ENCODE measurements at places on chromosomes 11 and 22. TPM values are rescaled to one million over a fixed set of nuclear protein-coding genes. Genes with fewer than 3 reads are reported as not detected.

DNA sequence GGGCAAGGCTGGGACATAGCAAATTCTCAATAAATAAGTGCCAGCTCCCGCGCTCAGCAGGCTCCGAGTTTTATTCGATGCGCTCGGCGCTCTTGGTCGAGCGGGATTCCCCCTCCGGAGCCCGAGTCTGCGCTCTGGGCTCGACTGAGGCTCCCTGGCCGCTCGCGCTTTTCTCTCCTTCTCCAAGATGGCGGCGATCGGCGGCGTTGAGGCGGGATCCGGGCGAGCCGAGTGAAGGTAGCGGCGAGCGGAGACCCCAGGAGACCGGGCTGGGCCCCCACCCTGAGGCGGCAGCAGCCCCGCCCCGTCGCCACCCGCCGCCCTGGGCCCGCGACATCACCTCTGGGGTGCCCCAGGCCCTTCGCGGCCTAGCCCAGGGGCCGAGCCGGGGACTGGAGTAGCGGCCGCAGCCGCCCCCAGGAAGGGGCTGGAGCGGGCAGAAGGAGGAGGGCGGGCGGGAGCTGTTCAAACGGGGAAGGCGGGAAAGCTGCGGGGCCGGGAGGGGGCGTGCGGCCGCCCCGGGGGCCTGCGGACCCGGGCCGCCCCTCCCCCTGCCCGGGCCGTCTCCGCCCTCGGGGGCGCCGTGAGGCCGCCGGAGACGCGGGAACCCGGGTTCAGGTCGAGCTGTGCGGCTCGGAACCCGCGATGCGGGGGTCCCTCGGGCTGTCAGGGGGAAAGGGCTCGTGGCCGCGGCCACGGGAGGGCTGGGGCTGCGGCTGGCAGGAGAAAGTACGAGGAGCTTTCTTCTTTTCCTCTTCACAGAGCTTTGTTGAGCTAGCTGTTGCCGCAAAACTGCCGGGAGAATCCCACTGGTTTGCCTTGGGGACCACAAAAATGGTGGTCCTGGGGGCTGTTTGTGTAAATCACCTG, at the start of gene HMGXB4:
HMGXB4 (plus strand) TSS at position 173 of the 870 bp plus-strand sequence. CDS start 4,898 bp downstream, outside the sequence.
- H3K4me1 ChIP-seq, result peaks cover 22% of the 10 kb centered on the region
- peak; percentile 86 for DNase-seq
- H3K36me3 ChIP-seq, result peaks cover 18% of the 10 kb centered on the region
- H3K27me3 ChIP-seq, result no peaks in the 10 kb centered on the region

DNA sequence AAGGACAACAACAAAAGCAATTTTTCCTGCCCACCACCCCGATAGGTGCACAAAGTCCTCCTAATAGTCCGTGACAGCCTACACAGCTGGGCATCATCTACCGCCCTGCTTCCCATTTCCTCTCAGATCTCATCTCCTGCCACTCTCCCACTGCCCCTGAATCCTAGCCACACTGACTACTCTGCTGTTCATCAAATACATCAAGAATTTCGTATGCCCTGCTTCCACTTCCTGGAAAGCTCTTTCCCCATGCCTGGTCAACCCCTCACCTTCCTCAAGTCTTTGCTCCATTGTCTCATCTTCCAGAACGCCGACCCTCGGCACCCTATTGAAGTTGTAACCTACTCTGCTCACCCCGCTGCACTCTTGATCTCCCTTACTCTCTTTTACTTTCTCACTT, 320.1 kb downstream of the OPCML start:
- H3K36me3 ChIP-seq, result no peaks in the 10 kb centered on the region
- no peaks in the 10 kb centered on the region for H3K27me3 ChIP-seq
- H3K27ac ChIP-seq, result no peak overlapping the region
- H3K4me1 ChIP-seq, result no peaks in the 10 kb centered on the region
- no peak for DNase-seq
- no peak overlapping the region for H3K4me3 ChIP-seq

GRCh38 chr11:73980001-73980961, 2.4 kb downstream of the UCP2 start:
- H3K27me3 ChIP-seq, result no peaks in the 10 kb centered on the region
- H3K27ac ChIP-seq, result peak overlapping the region; percentile 99
- H3K4me3 ChIP-seq, result peak overlapping the region; percentile 99
- peaks cover 53% of the 10 kb centered on the region for H3K36me3 ChIP-seq
- peak; percentile 72 for DNase-seq

IFITM10 gene
- 0.82 TPM for total RNA-seq

DNA sequence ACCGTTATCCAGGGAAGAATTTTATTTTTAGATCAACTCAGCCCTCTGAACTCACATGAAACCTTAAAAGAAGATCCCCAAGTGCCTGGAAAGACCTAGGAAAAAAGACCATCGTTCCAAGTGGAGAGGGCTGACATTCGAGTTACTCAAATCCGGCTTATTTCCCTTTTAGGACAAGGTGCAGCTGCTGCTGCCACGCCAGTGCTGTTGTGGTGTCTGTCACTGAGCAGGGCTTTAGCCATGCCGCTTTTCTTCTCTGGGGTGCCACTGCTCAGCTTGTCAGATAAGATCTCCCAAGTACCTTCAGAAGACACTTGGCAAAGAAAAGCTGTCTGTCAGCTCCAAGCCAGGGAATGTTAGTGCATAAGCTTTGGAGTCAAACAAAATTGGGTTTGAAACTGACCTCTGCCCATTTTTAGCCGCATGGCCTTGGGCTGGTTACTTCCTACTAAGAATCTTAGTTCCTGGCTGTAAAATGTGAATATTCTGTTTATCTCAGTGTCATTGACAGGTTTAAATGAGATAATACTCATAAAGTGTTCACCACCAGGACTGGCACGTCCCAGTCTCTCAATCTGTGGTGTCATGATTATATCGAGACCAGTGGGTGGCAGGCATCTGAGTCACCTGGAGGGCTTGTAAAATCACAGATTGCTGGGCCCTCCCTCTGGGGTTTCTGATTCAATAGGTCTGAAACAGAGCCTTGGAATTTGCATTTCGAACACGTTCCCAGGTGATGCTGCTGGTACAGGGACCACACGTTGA, 117.5 kb downstream of the PKNOX2 start:
- H3K4me3 ChIP-seq, result no peak overlapping the region
- no peaks in the 10 kb centered on the region for H3K4me1 ChIP-seq

- H3K4me1 ChIP-seq, result peaks cover 15% of the 10 kb centered on the region
- H3K27me3 ChIP-seq, result peaks cover 57% of the 10 kb centered on the region
- no peaks in the 10 kb centered on the region for H3K36me3 ChIP-seq
- DNase-seq, result peak; percentile 56
These were observed at the start of gene TLCD5 for GRCh38 chr11:120324932-120325810. TSS of gene TLCD5 (plus strand) at chr11:120325299. CDS start at chr11:120327442, 2,143 bp downstream.

- no peaks in the 10 kb centered on the region for H3K27me3 ChIP-seq
- DNase-seq, result no peak
- H3K4me3 ChIP-seq, result peak overlapping the region; percentile 98
- H3K4me1 ChIP-seq, result peaks cover 74% of the 10 kb centered on the region
- H3K36me3 ChIP-seq, result peaks cover 48% of the 10 kb centered on the region
- peak overlapping the region; percentile 88 for H3K27ac ChIP-seq
These were observed 7.3 kb downstream of the RHOG start for GRCh38 chr11:3833449-3833848.

OR4A5 gene
- total RNA-seq, result not detected

OR52A1 gene
- not detected for total RNA-seq

DNA sequence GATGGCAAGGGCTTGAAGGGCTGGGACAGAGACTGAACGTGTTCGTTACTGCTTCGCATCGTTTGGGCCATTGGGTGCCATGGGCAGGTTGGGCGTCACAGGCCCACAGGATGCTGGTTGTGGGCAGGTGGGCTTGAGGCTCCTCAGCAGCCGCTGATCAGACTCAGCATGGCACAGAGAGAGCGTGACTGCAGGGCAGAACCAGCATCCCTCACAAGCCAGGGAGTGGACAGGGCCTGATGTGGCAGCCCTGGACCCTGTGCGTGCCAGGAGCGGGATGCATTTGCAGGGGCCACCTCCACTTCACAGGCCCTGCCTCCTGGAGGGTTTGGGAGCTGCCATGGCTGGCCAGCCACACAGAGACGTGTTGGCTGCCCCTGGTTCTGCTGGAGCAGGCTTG, 1228.3 kb downstream of the BRD1 start:
- no peak overlapping the region for H3K27ac ChIP-seq
- H3K27me3 ChIP-seq, result no peaks in the 10 kb centered on the region
- H3K4me1 ChIP-seq, result no peaks in the 10 kb centered on the region
- no peak overlapping the region for H3K4me3 ChIP-seq
- no peak for DNase-seq

- no peaks in the 10 kb centered on the region for H3K4me1 ChIP-seq
- no peaks in the 10 kb centered on the region for H3K36me3 ChIP-seq
- DNase-seq, result no peak
- no peak overlapping the region for H3K27ac ChIP-seq
- H3K4me3 ChIP-seq, result no peak overlapping the region
- peaks cover 2% of the 10 kb centered on the region for H3K27me3 ChIP-seq
These were observed 12.3 kb downstream of the MYRF start for GRCh38 chr11:61764606-61765260.

GRCh38 chr11:65243797-65244196, 18.0 kb upstream of the POLA2 start:
- H3K27me3 ChIP-seq, result peaks cover 2% of the 10 kb centered on the region
- DNase-seq, result no peak
- H3K36me3 ChIP-seq, result peaks cover 2% of the 10 kb centered on the region

PNPLA5 gene
- total RNA-seq, result not detected

DNA sequence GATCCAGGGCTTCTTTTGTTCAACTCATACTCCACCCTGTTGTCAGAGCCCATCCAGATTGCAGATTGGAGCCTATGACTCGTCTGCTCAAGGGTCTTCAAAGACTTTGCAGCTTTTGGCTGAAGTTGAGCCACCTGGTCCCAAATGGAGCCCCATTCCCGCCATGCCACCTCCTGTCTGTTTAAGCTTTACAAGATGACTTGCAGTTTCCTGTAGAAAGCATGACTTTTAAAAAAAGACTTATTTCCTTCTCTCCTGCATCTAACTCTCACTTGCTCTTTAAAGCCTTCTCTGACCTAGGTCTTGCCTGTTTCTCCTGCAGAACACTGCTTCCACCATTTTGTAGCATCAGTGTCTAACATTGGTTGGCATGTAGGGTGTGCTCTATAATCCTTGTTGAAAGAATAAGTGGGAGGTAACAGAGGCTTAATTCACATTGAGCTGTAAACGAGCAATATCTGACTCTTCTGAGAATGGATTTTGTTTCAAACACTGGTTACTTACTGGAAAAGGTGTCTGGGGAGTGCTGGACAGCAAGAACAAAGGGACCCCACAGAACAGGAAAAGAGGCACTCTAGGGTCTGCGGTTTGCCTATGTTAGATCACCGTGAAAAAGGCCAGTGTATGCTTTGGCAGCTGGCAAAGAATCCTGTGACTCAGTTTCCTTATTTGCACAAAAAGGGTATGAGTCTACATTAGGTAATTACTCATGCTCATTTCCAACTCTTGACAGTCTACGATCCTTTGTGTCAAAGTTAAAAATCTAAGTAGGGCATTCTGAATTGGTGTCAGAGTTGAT, 30.3 kb downstream of the NF2 start:
- H3K27me3 ChIP-seq, result no peaks in the 10 kb centered on the region
- no peak overlapping the region for H3K4me3 ChIP-seq
- H3K36me3 ChIP-seq, result peaks cover 16% of the 10 kb centered on the region
- no peak for DNase-seq
- peak overlapping the region; percentile 18 for H3K27ac ChIP-seq

PDGFD gene
- total RNA-seq, result 0.39 TPM

GRCh38 chr11:88431675-88432341, 94.3 kb upstream of the CTSC start:
- DNase-seq, result no peak
- no peak overlapping the region for H3K27ac ChIP-seq
- peaks cover 5% of the 10 kb centered on the region for H3K4me1 ChIP-seq
- peaks cover 16% of the 10 kb centered on the region for H3K36me3 ChIP-seq

- DNase-seq, result no peak
- peaks cover 7% of the 10 kb centered on the region for H3K27me3 ChIP-seq
- no peaks in the 10 kb centered on the region for H3K4me1 ChIP-seq
- H3K36me3 ChIP-seq, result no peaks in the 10 kb centered on the region
These were observed 56.3 kb downstream of the ARHGAP20 start for GRCh38 chr11:110655967-110656366.

DNA sequence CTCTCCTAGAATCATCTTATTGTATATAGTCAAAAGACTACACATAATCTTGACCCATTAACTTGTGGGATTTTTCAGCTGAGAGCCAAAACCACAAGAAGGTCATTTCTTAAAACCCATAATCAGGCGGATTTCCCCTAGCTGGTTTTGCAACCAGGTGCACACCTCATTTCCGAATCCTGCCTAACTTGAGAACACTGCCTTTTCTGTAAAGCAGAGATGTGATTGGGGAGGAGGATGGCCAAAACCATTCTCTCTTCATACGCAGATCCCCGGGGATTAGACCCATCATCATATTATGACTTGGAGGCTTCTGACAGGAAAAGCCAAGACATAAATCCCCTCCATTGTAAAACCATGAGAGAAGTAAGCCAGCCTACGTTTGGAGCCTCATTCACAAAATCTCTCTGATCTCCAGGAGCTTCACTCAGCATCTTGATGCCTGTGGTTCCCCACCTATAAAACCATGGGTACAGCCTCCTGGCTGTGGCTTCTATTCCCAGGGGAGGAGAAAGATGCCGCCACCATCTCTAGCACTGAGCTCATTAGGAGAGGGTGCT, 191.3 kb downstream of the KIF18A start:
- H3K27me3 ChIP-seq, result no peaks in the 10 kb centered on the region
- no peaks in the 10 kb centered on the region for H3K4me1 ChIP-seq
- no peak overlapping the region for H3K27ac ChIP-seq
- DNase-seq, result no peak

- no peaks in the 10 kb centered on the region for H3K36me3 ChIP-seq
- no peak for DNase-seq
- H3K27ac ChIP-seq, result no peak overlapping the region
- H3K27me3 ChIP-seq, result no peaks in the 10 kb centered on the region
- H3K4me3 ChIP-seq, result no peak overlapping the region
These were observed 40.1 kb upstream of the CARD18 start for GRCh38 chr11:105179542-105180278.

SLCO2B1 gene
- total RNA-seq, result 2.6 TPM

TRMU gene
- total RNA-seq, result 76.3 TPM

- H3K4me1 ChIP-seq, result peaks cover 10% of the 10 kb centered on the region
- DNase-seq, result no peak
- H3K36me3 ChIP-seq, result peaks cover 17% of the 10 kb centered on the region
- no peak overlapping the region for H3K27ac ChIP-seq
- H3K4me3 ChIP-seq, result no peak overlapping the region
These were observed 5.0 kb downstream of the UQCR10 start for GRCh38 chr22:29772170-29772641.

DNA sequence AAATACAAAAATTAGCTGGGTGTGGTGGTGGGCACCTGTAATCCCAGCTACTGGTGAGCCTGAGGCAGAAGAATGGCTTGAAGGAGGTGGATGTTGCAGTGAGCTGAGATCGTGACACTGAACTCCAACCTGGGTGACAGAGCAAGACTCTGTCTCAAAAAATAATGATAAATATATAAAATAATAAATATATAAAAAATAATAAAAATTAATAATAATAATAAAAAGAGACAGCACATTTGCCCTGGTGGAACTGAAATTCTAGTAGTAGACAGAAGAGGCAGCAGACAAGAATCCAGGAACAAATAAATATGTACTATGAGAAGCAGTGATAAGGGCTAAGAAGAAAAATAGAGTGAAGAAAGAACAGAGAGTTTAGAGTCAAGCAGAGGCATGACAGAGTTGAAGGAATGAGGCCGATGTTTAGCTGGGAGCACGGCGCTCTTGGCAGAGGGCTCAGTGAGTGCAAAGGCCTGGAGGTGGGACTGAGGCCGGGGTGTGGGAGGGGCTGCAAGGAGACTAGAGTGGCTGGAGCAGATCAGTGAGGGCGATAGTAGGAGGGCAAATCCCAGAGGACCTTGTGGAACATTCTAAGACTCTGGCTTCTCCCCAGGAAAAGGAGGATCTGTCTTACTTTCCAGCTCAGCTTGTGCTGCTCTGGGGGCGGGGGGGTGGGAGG, 410.3 kb downstream of the MN1 start:
- peaks cover 6% of the 10 kb centered on the region for H3K27me3 ChIP-seq
- H3K4me1 ChIP-seq, result peaks cover 2% of the 10 kb centered on the region
- no peak overlapping the region for H3K4me3 ChIP-seq
- H3K27ac ChIP-seq, result no peak overlapping the region
- H3K36me3 ChIP-seq, result no peaks in the 10 kb centered on the region
- no peak for DNase-seq

All from activated naive CD8-positive, alpha-beta T cell treated with anti-CD3 and anti-CD28 coated beads, Interleukin-2, amount 10 ng/mL, durations not matched to agents 7 days and 5 days (primary cell).